Colonic mucosa (tissue), 4 donors: ENCODE measurements at places on chromosomes 1 and 21.

DNA sequence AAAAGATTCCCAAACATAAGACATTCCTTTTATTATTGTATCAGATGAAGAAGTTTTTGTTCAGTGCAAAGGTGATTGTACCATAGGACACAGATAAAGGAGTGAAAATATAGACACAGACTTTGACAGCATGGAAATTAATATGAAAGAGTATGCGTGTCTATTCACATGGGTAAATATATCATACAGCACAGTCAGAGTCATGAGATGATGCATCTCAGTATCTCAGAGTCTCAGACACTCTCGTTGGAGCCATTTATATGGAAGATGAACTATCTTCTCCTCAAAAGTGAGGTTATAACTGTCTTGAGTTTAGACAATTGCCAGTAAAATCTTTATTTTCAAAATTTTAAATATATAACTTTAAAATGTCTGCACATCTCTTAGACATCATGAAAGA lies 158.4 kb upstream of the C8B start:
- no peaks in the 10 kb centered on the region for H3K4me1 ChIP-seq
- H3K4me3 ChIP-seq = no peak overlapping the region
- no peak for DNase-seq
- H3K27me3 ChIP-seq = no peaks in the 10 kb centered on the region
- no peak overlapping the region for H3K27ac ChIP-seq
- no peaks in the 10 kb centered on the region for H3K36me3 ChIP-seq

DNA sequence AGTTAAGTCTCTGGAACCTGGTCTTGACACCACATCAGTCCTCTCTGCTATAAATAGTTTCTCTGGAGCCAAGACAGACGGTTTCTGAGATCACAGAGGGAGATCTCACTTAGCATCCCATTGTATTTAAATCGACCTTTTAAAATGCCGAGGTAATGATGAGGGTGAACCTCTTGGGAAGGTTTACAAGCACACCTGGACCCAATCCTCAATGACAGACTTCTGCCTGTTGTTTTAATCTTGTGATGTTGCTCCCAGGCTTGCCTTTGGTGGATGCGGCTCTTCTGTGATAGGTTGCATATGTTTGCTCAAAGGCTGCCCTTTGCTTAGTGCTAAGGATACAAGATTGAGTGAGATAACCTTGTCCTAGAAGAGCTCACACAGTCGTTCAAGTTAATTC lies 104.6 kb upstream of the L1TD1 start:
- H3K4me3 ChIP-seq = no peak overlapping the region
- no peaks in the 10 kb centered on the region for H3K4me1 ChIP-seq

GRCh38 chr21:33418691-33419090 lies 15.5 kb downstream of the IFNGR2 start:
- H3K27me3 ChIP-seq = no peaks in the 10 kb centered on the region
- DNase-seq = no peak
- no peaks in the 10 kb centered on the region for H3K4me1 ChIP-seq
- no peak overlapping the region for H3K27ac ChIP-seq
- H3K4me3 ChIP-seq = no peak overlapping the region

- no peak overlapping the region for H3K27ac ChIP-seq
- no peak overlapping the region for H3K4me3 ChIP-seq
- no peaks in the 10 kb centered on the region for H3K4me1 ChIP-seq
- H3K27me3 ChIP-seq = no peaks in the 10 kb centered on the region
- peak; percentile 14 for DNase-seq
- H3K36me3 ChIP-seq = no peaks in the 10 kb centered on the region
These were observed 492.0 kb upstream of the VAMP3 start for GRCh38 chr1:7278827-7279765.

DNA sequence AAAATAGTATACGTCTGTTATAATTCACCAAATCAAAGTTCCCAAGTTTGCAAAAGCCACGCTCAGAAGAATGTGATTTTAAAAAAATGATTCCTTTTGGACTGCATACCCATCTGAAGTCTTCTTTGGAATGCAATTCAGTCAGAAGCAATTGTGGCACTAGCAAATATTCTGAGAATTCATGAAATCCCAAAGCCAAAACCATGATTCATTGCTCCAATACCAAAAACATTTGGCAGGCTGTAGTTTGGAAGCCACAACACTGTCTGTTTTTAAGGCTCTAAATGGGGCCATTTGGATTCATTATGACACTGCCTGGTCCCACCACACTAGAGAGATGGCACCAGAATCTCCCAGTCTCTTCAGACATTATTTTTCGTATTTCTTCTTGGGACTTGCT lies 21.8 kb upstream of the LRRC53 start:
- no peak for DNase-seq
- no peaks in the 10 kb centered on the region for H3K4me1 ChIP-seq
- no peaks in the 10 kb centered on the region for H3K36me3 ChIP-seq

- no peaks in the 10 kb centered on the region for H3K36me3 ChIP-seq
- H3K27ac ChIP-seq = no peak overlapping the region
- no peak overlapping the region for H3K4me3 ChIP-seq
- no peaks in the 10 kb centered on the region for H3K27me3 ChIP-seq
- no peak for DNase-seq
These were observed 7.5 kb upstream of the SPRR4 start for GRCh38 chr1:152962876-152963415.
